ENCODE measurements at places on chromosomes 7 and 10. TPM values are rescaled to one million over a fixed set of nuclear protein-coding genes. Genes with fewer than 3 reads are reported as not detected.

The DGKI gene
- 1.5 TPM for total RNA-seq

The SUFU gene
- 3.7 TPM for total RNA-seq

The HERPUD2 gene
- 21.7 TPM for total RNA-seq

The OR2A42 gene
- total RNA-seq, result not detected

The SEC31B gene
- 4.8 TPM for total RNA-seq

The PCGF5 gene
- total RNA-seq, result 30.0 TPM

The FBXL13 gene
- 1.4 TPM for total RNA-seq

The ERVW-1 gene
- total RNA-seq, result not detected

The ZNF316 gene
- 10.0 TPM for total RNA-seq

The CDC14C gene
- not detected for total RNA-seq

The SFXN4 gene
- 24.3 TPM for total RNA-seq

The FKBP6 gene
- total RNA-seq, result not detected

Data from melanocyte of skin (primary cell).